NCI-H187 (cell line): ENCODE measurements at places on chromosomes 2 and 18.

- no peak for DNase-seq
Observed at GRCh38 chr18:6270771-6271216, 143.9 kb downstream of the L3MBTL4 start.

- no peak for DNase-seq
Observed at GRCh38 chr2:85158559-85159273, 25.5 kb downstream of the TCF7L1 start.

DNA sequence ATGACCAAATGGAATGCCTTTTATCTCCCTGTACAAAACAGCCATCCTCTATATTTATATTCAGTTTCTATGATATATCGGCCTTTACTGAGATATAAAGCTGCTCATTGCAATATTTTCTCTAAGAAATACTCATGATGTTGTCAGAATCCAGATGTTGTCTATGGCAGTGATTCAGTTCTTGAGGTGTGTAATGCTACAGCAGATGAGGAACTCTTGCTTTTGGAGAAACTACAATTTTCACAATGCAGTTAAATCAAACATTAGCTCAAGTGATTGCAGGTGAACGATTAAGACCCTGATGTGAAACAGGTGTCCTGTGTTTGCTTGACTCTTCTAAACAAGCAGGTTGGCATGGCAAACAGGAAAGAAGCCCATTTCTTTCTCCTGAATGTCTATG, 256.2 kb upstream of the CDH20 start:
- no peak for DNase-seq

DNA sequence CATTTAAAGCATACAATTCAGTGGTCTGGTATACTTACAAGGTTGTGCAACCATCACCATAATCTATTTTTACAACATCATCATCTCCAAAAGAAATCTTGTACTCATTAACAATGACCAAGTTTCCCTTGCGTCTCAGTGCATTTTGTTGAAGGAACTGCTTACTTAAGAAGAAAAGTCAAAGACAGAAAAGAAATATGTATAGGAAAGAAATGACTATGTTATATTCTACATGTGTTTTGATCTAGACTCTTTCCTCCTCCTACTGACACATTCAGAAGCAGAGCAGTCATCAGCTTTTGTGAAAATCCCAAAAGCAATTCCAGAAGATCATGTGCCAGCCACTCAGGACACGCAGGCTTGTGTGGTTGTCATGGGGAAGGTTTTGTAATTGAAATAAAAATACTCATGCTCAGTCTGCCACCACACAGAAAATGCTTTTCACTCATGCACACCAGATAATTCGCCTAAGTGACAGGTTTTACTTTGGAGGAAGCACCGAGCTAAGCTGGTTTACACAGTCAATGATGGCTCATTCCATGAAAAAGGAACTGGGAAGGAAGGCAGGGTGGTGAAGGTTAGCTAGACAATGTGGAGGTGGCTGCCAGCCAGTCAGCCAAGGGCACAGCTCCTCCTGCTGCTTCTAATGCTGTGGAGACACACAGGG, 158.5 kb upstream of the REV1 start:
- no peak for DNase-seq

- no peak for DNase-seq
Observed at GRCh38 chr2:138601458-138602165, 100.0 kb downstream of the SPOPL start.

DNA sequence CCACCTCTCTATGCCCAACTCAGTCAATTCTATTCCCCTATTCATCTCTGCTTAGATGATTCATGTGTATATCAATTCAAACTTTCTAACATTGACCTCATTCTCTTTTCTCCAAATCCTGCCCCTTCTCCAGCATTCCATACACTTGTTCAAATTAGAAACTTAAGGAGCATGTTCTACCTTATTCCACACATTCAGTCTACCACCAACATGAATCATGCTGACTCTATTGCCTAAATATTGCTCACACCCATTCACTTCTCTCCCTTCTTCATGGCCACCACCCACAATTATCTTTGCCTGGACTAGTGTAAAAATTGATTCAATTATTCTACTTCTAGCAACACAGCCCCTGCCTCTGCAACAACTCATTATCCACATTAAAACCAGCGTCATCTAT, 147.5 kb downstream of the VWC2L start:
- no peak for DNase-seq

GRCh38 chr18:77495982-77496690, 246.5 kb downstream of the GALR1 start:
- DNase-seq = no peak

DNA sequence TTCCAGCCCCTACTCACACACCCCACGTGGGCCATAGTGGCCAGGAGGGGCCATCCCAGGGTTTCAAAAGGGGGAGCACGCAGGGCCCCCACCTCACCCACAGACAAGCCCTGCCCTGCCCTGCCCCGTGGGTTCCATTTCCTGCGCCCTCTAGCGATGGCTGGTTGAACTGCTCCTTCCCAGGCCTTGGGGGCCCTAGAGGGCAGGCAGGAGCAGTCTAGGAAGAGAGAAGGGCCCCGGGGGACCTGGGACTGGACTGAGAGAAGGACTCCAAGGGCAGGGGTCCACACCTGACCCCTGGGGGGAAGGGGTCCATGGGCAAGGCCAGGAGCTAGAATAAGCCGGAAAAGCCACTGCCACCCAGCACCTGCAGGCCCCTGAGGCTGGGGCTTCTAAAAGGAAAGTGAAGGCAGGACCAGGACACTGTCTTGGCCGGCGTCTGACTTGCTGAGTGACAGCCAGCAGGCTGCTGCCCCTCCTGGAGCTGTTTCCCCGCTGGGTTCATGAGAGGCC, 10.1 kb downstream of the CYP26B1 start:
- no peak for DNase-seq

DNA sequence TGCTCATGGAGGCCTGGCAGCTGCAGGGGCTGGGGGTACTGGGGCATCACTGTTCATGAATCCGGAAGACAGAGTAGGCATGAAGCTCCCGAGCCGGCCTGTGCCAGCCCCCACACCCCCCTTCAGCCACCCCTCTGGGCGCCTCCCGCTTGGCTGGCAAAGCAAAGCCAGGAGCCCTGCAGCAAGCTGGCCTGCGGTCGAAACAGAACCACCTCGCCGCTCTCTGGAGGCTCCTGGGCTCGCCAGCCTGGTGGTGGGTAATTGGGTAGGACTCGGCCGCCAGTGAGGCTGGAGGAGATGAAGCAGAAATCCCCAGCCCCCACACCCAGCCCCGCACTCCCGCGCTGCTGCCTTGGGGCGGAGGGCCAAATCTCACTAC, 70.9 kb upstream of the GPC1 start:
- no peak for DNase-seq

DNA sequence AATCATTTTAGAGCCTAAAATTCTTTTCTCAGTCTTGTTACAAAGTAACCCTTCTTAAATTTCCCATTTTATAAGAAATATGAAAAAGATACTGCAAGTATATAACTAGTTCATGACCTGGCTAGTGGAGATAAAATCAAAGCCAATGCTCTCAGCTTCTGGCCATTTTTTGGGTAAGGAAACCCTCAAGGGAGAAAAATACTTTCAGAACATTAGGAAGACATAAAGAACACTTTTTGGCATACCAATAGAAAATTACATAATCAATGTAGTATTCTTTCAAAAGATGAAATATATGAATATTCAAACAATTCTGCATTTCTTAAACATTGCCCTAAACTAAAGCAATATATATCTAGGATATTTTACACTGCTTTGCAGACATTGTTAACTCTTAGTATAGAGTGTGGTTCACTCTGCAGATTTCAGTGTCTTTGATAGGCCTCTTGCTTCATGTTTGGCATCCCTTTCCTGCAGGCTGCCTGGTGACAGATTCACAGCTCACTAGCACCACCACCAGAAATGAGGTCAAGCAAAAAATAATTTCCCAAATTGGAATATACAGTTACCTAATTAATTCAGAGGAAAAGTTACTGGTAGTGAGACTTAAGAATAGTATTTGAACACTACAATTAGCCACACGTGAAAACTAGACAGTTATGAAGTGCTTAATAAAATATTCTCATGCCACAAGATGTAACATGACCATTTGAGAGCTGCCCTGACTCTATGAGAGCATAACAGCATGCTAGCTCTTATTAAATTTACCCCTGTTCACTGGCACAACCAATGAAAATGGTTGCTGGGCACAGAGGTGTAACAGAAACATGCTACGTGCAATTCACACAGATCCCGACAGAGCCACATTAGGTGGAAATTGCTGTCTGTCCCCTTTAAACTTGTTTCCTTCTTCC, 36.0 kb downstream of the PAIP2B start:
- DNase-seq = no peak

GRCh38 chr18:22272242-22272641, 102.9 kb downstream of the GATA6 start:
- no peak for DNase-seq

DNA sequence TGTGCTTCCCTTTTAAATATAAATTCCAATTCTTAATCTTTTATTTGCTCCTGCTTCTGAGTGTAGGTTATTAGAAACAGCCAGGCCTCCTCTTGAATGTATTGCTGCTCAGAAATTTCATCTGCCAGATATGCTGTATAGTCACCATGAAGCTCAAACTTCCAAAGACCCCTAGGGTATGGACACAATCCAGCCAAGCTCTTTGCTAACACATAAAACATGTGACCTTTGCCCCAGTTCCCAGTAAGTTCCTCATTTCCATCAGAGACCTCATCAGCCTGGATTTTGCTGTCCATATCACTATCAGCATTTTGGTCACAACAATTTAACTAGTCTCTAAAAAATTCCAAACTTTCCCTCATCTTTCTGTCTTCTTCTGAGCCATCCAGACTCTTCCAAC, 75.2 kb downstream of the MAP2 start:
- no peak for DNase-seq

GRCh38 chr2:41954304-41955291, 93.2 kb upstream of the PKDCC start:
- DNase-seq = no peak

- peak; percentile 46 for DNase-seq
Observed at GRCh38 chr2:23926290-23926749, 603 bp downstream of the ATAD2B start.

GRCh38 chr2:162676515-162676914, 162.1 kb downstream of the KCNH7 start:
- DNase-seq = no peak

DNA sequence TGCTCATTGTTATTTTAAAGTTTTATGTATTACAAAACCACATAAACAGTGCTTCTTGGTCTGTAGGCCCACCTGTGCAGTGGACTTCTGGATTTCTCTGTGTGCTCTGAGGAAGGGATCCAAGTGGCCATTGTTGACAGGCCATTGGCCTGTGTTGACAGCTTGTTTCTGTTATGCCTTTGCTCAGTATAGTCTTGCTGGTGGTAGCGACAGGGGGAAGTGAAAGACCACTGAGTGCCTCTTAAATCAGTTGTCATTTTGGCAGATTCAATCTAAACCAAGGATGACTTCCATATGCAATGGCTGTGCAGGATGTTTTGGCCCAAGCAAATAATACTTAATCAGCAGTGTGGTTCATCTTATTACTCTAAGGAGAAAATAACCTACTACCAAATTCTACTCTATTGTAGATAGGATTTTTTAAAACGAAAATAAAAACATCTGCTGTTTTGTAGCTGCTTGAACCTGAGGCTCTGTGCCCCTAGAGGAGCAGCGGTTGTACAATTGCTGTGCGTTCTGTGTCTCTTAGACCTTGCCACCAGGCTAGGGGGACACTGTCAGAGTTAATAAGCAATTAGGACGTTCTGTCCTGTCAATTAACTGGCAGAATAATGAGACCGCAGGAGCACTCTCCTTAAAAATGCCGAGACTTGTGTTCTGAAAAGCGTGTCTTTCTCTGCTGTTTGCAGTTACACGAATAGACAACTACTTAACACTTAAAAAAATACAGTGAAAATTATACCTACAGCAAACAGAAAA, 108.2 kb downstream of the RHBDD1 start:
- no peak for DNase-seq

DNA sequence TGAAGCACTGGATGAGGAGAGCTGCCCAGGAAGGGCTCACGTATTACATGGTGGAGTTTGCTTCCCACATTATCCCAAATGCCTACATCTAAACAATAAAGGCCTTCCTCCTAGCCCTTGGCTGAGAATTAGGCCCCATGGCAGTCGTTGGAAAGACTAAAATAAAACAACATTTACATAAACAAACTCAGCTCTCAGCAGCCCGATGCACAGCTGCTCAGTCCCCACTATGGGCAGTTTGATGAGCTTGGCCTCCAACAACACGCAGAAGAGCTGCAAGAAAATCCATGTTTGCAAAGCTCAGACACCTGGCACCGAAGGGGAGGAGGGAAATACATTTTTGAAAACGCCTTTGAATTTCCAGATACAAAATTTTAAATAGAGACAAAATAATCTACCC, 352.4 kb downstream of the EIPR1 start:
- DNase-seq = no peak

DNA sequence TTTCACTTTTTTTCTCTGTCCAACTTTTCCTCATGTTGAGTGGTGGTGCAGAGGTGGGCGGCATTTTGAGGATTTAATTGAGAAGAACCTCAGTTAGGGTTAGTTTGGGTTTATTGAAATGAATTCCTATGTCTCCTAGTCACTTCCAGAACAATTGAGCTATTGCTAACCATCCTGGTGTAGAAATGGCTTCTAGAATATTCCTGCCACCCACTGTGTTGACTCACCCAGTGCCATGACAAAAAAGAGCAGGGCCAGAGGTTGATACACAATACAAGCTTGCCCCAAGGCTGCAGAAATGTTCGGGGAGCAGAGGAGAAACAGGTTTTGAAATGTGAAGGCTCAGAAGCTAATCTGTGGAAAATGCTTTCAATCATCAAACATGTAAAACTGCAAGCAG, 167.1 kb upstream of the TRIB2 start:
- no peak for DNase-seq

DNA sequence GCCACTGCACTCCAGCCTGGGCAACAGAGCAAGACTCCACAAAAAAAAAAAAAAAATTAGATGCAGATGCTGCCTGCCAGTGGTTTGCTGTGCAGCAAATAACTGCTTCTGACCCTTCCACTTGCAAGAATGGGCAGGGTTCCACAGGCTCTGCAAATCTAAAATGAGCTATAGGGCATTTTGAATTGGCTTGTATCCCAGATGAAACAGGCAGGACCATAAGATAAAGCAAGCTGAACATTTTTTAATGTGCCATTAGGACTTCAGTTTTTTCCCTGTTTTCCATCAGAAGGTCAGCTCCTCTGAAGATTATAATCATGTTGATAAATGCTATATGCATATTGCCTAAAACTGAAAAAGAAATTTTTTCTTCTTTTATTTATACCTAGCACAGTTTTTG, 15.7 kb upstream of the FZD7 start:
- DNase-seq = no peak

- DNase-seq = no peak
Observed at GRCh38 chr2:183267148-183267827, 143.0 kb downstream of the NUP35 start.

DNA sequence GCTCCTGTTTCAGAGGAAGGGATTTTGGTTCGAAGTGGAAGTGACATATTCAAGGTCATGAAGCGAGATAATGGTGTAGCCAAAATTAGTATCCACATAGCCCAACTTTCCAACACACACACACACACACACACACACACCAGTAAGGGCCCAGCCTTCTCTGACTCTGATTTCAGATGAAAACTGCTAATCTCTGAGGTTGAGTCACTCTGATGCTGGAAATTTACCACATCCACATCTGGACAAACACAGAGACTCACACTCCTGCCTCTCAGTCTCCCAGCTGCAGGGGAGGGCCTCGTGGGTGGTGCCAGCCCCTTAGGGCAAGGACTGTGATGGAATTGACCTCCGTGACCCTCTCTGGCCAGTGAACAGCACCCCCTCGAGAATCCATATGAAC, 29.0 kb upstream of the SLC35F6 start:
- no peak for DNase-seq
